ENCODE measurements at places on chromosomes 7 and 10.

DNA sequence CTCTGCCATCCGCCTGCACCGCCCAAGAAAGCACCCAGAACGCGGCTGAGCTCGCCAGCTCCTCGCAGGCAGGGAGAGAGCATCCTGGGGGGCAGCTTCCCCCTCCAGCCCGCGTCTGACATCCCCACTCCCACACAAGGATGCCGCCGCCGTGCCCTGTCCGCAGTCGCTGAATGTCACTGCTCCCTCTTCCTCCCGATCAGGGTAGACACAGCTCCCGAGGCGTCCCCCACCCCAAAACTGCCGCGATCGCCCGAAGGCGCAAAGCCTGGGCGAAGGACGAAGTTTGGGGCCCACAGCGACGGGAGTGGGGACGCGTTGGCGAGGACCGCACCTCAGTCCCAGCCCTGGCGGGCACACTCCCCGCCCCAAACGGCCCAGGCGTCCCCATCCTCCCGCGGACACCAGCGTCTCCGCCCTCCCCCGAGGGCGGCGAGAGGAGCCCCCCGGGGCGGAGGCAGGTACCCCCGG, 1.5 kb upstream of the KAT6B start:
- DNase-seq = peak; percentile 21

- DNase-seq = no peak
These were observed 348.5 kb downstream of the TCERG1L start for GRCh38 chr10:130963052-130963393.

DNA sequence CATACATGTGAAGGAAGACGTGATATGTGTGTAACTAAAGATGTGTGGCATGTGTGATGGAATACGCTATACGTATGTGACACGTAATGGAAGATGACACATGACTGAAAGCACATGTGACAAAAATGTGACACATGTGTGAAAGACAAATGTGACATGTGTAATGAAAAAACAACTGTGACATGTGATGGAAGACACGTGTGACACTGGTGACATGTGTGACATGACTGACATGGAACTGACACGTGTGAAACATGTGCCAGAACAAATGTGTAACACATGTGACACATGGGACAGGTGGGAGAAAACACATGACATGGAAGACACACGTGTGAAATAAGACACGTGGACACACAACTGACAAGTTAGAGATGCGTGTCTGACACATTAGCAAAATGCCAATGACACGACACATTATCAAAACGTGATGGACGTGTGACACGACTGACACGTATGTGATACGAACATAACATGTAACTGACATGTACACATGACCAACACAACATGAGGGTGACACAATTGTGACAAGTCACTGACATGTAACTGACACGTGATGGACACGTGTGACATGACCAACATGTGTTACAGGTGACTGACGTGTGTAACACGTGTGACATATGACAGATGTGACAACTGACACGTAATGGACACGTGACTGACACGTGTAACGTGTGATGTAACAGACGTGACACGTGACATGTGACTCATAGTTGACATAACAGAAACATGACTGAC, 24.4 kb downstream of the CRPPA start:
- DNase-seq = no peak

DNA sequence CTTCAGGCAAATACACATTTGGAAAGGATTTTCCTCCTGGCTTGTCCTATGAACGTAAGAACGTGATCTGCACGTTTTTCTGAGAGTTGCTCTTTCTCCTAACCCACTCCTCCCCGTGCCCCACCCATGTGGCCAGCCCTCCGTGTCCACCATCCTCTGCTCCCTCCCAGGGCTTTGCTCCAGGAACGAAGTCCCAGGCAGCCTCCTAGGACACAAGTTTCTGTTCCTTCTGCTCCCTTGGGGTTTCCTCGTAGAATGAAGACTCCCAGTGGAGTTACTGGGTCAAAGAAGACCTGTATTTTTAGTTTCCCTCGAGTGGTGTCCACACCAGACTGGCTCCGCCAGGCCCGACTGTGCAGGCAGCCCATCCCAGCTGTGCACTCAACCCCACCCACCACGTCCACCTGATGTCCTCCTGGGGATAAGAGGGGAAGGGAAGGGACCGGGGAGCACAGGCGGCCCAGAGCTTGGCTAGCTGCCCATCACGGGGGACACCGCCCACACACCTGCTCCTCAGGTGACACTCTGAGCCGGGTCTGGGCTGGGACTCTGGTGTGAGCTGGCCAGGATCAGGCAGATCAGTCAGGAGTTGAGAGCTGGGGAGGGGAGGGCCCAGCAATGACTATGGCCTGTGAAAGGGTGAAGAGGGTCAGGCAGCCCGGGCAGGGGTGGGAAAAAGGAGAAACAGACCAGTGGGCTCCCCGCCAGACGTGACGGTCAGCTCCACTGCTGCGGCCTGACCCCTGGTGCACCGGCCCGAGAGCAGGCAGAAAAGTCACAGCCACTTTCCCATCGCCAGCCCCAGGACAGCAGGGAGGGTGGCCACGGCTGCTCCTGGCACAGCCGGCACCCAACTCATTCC, 54.3 kb upstream of the PPP2R2D start:
- no peak for DNase-seq
